Subcutaneous adipose tissue (tissue), 4 donors: ENCODE measurements at places on chromosomes 16 and 17. TPM values are rescaled to one million over a fixed set of nuclear protein-coding genes. Genes with fewer than 3 reads are reported as not detected.

Gene ALDH3A1
- 3.4 TPM for total RNA-seq

Gene IRF8
- 48.9 TPM for total RNA-seq

Gene AHSP
- total RNA-seq, result 4.7 TPM

Gene KRT25
- total RNA-seq, result not detected

Gene SLC5A11
- total RNA-seq, result 0.66 TPM

Gene CRYBA1
- not detected for total RNA-seq

Gene FGF11
- not detected for total RNA-seq

Gene GNG13
- total RNA-seq, result not detected

Gene KCNJ18
- not detected for total RNA-seq

Gene KCNG4
- not detected for total RNA-seq

Gene SLC22A31
- not detected for total RNA-seq

Gene KARS1
- 89.6 TPM for total RNA-seq
